ENCODE measurements at places on chromosomes 7 and 10.

DNA sequence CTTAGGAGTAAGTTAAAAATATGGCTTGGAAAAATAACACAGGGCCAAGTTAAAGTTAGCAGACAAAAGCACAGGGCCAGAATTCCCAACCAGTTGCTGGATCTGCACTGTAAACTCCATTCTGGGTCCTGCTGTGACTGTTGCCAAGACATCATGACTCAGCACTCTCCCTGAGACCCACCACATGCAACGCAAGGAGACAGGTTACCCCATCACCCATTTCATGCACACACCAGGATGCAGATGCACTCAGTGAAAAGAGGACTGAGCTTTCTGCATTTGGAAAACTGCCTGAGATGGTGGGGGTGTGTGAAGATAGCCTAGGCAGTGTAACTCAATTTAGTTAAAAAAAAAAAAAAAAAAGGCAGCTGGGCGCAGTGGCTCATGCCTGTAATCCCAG is 97.6 kb upstream of the ZNF438 start:
- DNase-seq, result peak; percentile 60

GRCh38 chr7:25770235-25770634 is 381.8 kb upstream of the NFE2L3 start:
- no peak for DNase-seq

- DNase-seq, result no peak
These were observed 32.6 kb upstream of the ZNRF2 start for GRCh38 chr7:30251708-30252329.

- DNase-seq, result no peak
These were observed 554.1 kb upstream of the FOXK1 start for GRCh38 chr7:4127909-4128560.

DNA sequence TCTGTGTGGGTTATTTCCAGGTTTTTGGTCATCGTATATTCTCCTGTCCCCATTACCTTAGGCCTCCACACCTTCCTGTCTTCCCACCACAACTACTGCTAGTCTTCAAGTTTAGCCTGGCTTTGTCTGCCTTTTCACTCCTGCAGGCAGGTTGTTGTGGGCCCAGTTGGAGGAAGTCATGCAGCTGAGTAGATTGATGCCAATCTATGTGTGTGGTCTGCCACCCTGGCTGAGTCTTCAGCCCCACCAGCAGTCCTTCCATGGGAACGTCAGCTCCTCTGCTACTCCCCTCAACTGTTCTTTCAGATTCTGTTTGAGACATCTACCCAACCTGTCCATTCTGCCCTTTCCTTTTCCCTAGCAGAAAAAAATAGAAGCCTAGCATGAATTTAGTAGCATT is 6.3 kb downstream of the RINT1 start:
- no peak for DNase-seq

DNA sequence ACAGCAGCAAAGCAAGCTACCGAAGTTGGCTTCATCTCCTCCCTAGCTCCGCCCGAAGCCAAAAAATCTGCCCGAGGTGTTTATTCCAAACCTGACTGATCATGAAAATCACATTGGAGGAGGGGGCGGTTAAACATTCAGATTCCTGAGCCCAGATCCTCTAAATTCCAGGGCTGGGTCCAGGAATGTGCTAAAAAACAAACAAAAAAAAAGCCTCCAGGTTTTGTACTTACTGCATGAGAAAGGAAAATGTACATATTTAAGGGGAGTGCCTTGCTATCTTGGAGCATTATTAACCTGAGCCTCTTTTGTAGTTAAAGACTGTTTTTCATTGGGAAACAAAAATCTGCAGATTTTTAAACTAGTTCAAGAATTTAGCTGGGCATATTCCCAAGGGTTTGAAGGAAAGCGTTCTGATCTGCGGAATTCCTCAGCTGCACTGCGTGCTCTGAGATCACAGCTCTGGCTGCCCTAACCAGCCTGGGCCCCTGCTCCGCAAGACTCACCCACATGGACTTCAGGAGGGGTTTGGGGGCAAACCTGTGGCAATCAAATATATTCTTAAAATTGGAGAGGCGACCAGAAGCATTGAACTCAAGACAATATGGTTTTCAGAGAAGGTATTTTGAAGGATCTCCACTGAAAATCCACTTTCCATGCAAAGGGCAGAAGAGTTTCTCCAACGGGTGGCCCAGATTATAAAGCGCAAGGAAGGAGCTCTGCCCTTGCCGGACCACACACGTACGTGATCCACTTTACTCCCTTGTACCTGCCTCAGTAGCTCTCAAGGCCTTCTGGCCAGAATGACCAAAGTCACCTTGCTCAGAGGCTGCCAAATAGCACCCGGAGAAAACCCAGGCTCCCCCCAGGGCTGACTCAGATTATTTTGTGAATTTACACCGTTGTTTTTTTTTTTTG is 10.0 kb upstream of the TNS3 start:
- DNase-seq, result no peak

- no peak for DNase-seq
These were observed 7.3 kb downstream of the ATP6V1F start for GRCh38 chr7:128869944-128870285.

DNA sequence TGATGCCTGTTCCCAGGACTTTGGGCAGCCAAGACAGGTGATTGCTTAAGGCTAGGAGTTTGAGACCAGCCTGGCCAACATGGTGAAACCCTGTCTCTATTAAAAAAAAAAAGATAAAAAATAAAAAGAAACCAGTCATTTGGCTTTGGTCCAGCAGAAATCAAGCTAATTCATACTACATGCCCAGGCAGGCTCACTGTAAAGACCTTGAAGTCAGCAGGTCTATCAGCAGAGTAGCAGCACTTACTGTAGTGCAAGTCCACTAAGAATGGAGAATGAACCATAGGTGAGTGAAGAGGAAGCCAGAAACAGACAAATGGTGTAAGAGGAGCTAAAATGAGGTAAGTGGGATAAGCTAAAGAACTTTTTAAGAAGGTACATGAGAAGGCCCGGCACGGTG is 24.7 kb downstream of the PSPH start:
- no peak for DNase-seq

DNA sequence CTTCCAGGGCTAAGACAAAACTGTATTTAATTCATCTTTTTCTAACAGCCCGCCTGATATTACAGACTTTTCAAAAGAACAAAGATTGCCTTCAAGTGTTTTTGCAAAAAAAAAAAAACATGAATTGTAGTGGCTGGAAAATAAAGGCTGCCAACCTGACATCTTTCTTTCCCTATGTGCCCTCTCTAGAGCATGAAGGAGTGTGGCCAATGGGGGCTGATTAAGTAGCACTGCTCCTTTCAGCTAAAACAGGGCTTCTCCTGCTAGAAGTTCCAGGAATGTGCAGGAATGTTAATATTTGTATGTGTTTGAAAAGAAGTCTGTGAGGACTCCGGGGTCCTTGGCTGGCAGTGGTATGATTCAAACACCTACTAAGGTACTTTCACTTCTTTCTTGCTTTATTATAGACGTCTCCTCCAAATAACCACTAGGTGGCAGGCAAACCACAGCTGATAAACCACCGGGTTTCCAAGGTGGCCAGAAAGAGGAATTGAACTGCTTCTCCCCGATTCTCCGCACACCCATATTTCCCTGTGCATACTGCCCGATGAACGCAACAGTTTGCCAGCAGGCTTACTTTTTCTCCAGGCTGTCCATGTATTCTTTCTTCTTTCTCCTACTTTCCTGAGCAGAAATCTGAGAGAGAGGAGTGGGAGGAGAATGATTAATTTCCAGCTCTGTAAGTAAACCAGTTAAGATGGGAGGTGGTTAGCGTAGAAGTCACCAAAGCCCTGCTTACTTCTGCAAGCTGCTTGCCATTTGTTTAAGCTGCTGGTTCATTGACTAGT is 56.8 kb upstream of the DGKI start:
- no peak for DNase-seq

DNA sequence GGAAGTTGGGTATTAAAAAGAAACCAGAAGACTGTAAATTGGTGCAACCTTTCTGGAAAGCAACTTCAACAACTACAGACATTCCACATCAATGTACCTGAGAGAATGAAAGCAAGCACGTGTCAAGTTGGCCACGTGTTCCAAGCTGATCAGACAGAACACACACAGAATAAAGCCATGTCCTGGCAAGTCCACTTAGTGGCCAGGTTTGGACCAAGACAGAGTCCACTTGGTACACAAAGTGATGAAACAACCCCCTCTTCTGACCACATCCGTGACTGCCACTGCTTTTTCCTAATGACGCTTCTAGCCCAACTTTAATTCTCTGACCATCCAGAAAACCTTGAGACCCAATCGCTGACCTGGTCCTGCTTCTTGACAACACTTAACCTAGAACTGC is 109.4 kb downstream of the ABLIM1 start:
- DNase-seq, result peak; percentile 16

DNA sequence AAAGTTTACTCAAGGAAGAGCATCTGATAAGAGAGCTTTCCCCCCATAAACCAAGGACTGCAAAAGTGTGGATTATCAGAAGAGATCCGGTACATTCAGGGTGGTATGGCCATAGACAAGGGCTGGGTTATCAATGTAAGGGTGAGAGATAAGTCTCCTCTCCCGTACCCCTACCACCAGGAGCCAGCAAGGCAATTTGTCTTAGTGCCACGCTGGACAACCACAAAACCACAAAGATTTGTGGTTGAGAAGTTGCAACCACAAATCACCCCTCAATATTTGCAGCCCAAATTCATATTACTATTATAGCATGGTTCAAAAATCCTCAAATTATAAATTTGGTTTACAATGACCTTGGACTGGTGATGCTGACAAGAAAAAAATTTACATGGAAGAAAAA is 2.3 kb upstream of the ZSCAN25 start:
- no peak for DNase-seq

GRCh38 chr7:47914717-47915615 is 33.3 kb downstream of the PKD1L1 start:
- no peak for DNase-seq

GRCh38 chr10:57535306-57535705 is 732.4 kb downstream of the IPMK start:
- DNase-seq, result no peak

DNA sequence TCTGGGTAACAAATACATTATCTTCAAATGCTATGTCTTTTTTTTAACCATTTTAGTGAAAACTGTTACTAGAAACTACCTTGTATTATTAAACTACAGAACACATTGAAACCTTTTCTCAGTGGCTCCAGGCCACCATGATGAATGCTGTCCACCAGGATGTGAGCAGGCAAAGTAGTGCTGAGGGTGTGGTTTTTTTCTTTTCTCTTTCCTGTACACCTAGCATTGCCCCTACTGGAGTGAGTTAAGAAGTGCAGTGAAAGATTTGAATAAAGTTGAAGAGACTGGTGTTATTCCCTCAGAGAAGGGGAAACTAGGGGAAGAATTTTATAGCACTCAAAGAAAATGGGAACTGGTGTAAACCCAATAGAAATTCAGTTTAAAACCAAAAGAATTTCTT is 120.0 kb upstream of the SAMD8 start:
- DNase-seq, result no peak

DNA sequence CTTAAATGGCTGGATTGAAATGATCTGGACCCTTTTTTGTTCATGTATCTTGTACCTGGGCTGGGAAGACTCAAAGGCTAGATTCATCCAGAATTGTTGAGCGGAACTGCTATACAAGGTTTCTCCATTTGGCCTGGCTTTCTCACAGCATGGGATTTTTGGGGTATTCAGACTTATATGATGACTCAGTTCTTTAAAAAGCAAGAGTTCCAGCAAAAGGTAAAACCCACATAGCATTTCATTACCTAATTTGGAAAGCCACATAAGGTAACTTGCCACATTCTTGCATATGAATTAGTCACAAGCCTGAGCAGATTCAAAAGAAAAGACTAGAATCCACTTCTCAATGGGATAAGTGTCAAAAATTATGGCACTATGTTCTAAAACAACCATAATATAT is 137.4 kb downstream of the HGF start:
- no peak for DNase-seq

Measured in AG09309 (cell line).